ENCODE measurements at places on chromosomes 7 and 10.

GRCh38 chr7:158816271-158816670 is 13.0 kb downstream of the ESYT2 start:
- DNase-seq = peak; percentile 41

GRCh38 chr10:29471544-29471859 is 163.3 kb downstream of the SVIL start:
- DNase-seq = no peak

DNA sequence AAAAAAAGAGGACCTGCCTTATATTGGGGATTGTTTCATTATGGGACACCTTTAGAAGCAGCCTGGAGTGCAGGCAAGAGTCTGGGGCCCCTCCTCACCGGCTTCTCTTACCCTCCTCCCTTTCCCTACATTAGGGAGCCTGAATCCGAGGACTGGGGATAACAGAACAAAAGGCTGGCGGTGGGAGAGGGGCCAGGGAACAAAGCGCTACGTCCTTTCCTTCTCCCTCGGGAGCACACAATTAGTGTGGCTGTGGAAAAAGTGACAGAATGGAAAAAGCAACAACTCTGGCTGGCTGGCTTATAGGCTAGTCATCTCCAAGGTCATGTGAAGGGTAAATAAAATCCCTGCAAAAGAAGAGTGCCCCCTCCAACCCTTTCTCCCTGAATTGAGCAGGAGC is 74.7 kb downstream of the LSM5 start:
- no peak for DNase-seq

- no peak for DNase-seq
Observed at GRCh38 chr7:38220452-38220851, 42.4 kb downstream of the STARD3NL start.

DNA sequence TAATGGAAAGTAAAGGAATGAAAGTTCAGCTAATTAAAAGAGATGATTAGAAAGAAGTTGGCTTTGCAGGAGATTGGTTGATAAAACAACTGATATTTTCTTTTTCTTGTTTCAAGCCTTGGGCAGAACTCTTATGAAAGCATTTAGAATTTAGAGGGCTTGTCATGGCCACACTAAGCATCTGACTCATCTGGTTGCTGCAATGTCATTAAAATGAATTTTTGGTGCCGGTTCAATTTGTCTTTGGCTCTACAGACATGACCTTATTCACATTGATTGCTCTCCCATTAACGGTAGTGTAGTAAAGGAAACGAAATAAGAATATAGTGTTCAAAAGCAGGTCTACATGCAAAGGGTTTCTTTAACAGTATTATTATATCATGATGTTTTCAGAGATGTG is 1012.4 kb upstream of the C7orf33 start:
- no peak for DNase-seq

GRCh38 chr7:16129431-16130110 is 291.8 kb downstream of the CRPPA start:
- no peak for DNase-seq

GRCh38 chr7:91657483-91658071 is 222.9 kb downstream of the MTERF1 start:
- DNase-seq = peak; percentile 91

DNA sequence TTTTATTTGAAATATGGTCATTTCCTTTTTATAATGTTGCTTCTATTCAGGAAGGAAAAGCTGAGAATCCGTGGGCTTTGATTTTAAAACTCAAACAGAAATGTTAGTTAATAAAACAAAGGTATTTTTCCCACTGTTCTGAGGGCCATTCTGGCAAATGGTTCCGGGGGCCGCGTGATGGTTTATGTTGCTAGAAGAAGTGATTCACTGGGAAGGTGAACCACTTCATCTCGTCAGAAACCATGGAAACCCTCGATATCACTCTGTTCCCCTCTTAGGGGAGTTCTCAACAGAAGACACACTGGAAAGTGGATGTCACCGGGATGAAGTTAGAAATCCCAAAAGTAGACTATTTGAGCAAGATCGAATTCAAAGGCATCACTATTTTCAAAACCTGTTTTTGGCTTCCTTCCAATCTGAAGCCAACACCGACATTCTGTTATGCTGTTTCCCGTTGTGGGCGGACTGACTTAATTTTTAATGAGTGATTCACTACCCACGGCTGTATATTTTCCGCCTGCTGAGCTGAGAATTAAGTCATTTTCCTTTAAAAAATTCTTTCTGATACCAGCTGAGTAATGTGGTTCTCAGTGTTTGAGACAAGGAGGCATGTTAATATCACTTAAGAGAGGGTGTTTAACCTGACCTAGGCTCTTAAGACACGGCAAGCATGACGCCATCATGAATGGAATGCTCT is 84.1 kb downstream of the PTPRE start:
- DNase-seq = no peak

DNA sequence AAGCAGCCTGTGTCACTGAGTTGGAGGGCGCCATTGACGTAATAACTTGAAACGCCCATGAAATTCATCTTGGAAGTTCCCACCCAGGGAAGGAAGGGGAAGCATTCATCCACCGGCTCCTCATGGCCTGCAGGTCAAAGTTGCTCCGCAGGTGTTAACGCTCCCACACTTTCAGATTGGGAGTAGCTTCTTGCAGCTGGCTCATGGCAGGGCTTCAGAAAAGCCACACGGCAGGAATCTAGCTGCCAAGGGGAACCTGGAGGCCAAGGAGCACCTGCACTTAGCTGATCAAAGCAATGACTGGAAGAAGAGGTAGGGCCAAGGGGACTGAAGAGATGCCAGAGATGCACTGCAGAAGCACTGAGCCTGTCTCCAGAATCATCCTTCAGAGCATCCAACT is 203.2 kb downstream of the ARHGAP12 start:
- DNase-seq = no peak

DNA sequence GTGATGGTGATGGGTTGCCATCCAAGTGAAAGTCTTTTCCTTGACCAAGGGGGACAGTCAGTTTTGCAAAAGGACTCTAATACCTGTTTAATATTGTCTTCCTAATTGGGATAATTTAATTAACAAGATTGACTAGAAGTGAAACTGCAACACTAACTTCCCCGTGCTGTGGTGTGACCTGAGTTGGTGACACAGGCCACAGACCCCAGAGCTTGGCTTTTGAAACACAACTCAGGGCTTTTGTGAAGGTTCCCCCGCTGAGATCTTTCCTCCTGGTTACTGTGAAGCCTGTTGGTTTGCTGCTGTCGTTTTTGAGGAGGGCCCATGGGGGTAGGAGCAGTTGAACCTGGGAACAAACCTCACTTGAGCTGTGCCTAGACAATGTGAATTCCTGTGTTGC is 6.9 kb downstream of the PPIF start:
- no peak for DNase-seq

DNA sequence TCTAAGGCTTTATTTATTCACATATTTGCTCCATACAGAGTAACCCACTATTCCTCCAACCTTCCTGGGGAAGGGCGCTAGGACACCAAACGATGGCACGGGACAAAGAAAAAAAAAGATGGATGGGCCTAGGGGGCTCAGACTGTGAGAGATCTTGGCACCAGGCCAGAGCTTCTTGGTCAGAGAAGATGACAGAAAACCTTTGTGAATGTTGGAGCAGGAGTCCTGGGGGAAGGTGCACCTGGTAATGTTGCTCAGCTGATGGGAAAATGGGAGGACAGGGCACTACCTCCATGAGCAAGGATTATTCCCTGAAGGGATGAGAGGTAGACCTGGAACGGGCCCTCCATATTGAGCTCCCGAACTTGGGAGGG is 1.4 kb upstream of the SH3PXD2A start:
- DNase-seq = no peak

GRCh38 chr7:121099572-121099971 is 111.1 kb downstream of the CPED1 start:
- DNase-seq = no peak

- DNase-seq = no peak
Observed at GRCh38 chr10:48765039-48765438, 80.4 kb downstream of the WDFY4 start.

DNA sequence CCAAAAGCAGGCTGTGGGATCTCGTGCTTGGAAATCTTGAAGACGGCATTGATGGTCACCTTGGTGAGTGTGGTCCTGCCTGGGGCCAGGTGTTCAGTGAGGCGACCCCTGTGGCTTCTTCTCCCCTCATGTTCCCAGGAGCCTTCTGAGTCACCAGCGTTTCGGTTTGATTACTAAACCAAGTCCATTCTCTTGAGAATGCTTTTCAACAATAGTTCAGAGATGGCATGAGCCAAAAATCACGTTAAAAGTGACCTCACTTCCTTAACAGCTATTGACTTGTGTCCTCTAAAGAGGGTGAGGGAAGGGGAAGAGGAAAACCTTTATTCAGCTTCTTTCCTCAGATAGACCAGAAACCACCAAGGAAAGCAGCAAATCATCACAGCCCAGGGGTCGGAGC is 315.2 kb downstream of the GATA3 start:
- DNase-seq = no peak
